Ascending aorta (tissue), 2 donors: ENCODE measurements at places on chromosomes 3 and 15. TPM values are rescaled to one million over a fixed set of nuclear protein-coding genes. Genes with fewer than 3 reads are reported as not detected.

AP3B2 gene
- not detected for total RNA-seq

SAXO2 gene
- not detected for total RNA-seq

IGSF11 gene
- not detected for total RNA-seq

NDN gene
- total RNA-seq: 132 TPM

GALNT15 gene
- total RNA-seq: 222 TPM

IFT122 gene
- 51.1 TPM for total RNA-seq

CLDN16 gene
- total RNA-seq: not detected

GOLGA6L1 gene
- total RNA-seq: not detected

AGBL1 gene
- not detected for total RNA-seq

RLBP1 gene
- not detected for total RNA-seq

FMN1 gene
- 4.3 TPM for total RNA-seq
